ENCODE measurements at places on chromosomes 6 and 20. TPM values are rescaled to one million over a fixed set of nuclear protein-coding genes. Genes with fewer than 3 reads are reported as not detected.

- no peak for DNase-seq
Observed at GRCh38 chr6:14025160-14025559, 92.4 kb upstream of the CD83 start.

DNA sequence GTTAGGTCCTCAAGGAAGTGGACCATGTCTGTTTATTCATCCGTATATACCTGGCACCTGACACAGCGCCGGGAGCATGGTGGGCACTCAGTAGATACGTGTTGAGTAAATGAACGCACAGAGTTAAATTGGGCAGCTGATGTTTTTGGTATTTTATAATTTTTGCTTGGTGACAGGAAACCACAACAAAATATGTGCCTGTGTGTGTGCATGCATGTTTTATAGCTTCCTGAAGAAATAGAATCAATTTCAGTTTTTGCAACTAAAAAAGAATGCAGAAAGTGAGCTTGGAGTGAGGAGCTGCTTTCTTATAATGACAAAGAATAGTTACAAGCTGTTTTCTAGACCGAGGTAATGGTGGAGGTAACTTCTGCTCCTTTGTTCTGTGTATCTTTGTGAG lies 91.4 kb downstream of the PLCB4 start:
- DNase-seq = peak; percentile 33

DNA sequence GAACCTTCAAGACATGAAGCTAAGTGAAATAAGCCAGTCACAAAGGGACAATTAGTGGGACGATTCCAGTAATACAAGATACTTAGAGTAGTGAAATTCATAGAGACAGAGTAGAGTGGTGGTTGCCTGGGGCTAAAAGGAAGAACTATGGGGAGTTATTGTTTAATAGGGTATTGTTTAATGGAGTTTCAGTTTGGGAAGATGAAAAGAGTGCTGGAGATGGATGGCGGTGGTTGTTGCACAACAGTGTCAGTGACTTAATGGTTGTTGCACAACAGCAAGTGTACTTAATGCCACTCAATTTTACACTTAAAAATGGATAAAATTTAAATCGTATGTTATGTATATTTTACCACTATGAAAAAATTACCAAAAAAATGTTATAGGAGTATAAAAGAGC lies 209.7 kb upstream of the TENT5A start:
- no peak for DNase-seq

DNA sequence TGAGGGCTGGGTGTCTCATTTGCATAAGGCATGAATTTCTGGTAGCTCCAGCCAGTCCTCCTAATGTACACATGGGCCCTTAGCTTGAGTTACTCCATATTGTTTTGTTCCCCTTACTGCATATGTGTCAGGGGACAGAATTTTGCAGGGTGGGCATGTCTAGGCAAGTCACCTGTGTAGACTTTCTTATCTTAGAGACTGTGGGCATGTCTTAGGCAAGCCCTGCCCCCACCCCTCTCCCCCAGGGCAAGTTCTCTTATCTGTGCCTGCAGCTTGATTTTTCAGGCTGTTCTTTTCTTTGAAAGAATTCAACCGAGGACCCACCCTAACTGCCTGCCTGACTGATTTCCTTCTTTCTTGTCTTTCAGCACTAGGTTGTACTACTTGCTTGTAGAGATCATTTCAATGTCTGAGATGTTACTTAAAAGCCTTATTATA lies 32.1 kb downstream of the NHLRC1 start:
- DNase-seq = no peak

- no peak for DNase-seq
Observed at GRCh38 chr6:83696674-83697073, 12.2 kb downstream of the SNAP91 start.

GRCh38 chr6:36703982-36704381 lies 6.4 kb downstream of the RAB44 start:
- no peak for DNase-seq

GRCh38 chr20:528923-529604 lies 14.5 kb downstream of the CSNK2A1 start:
- DNase-seq = no peak

DNA sequence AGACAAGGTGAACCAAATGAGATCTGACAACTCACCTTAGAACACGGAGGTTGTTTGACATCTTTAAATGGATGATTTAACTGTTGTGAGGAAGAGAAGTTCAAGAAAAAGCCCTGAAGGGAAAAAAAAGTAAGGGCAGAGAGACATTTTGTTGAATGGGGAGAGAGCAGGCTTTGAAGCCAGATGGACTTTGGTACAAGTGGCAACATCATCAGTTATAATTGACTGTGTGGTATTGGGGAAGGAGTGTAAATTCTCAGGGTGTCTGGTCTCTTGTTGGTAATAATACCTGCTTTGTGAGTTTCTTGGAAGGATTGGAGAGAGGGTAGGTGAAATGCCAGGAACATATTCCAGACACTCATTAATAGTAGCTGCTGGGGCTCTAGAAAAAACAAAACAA lies 21.6 kb downstream of the OGFRL1 start:
- DNase-seq = no peak

- DNase-seq = no peak
Observed at GRCh38 chr20:34922654-34923381, 32.8 kb downstream of the GSS start.

DNA sequence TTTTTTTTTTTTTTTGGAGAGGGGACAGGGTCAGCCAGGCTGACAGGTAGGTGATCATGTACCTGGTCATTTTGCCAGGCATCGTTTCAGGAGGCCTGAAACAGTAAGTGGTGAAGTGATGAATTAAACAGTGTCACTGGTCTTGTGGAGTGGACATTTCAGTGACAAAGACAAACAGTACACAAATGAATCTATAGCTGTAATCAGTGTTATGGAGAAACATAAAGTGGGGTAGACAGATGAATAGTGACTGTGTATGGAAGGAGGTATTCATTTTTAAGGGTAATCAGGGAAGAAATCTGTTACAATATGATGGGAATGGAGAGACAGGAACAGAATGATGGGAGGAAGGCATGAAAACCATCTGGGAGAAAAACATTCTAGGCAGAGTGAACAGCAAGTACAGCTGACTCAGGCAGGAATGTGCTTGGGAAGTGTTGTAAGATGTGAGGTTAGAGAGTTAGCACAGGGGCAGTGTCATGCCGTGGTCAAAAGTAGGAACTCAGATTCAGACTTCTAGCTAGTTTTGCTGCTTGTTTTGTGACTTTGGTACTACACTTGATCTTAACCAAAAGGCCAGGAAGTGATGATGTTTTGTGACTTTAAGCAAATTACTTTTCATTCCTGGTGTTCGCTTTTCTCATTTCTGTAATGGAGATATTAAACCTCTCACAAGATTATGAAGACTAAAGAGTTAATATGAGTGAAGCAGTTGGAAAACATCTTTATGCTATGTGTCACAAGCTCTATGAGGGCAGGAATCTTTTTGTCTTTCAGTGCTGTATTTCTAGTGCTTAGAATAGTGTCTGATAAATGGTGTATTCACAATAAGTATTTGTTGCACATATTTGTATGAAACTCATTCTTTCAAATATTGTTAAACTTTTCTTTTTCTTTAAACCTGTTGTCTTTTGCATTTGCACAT lies 43.4 kb downstream of the QKI start:
- DNase-seq = no peak

RBL1 gene
- total RNA-seq = 11.6 TPM

Measured in hematopoietic multipotent progenitor cell (in vitro differentiated cells).